ENCODE measurements at places on chromosomes 5 and 9.

DNA sequence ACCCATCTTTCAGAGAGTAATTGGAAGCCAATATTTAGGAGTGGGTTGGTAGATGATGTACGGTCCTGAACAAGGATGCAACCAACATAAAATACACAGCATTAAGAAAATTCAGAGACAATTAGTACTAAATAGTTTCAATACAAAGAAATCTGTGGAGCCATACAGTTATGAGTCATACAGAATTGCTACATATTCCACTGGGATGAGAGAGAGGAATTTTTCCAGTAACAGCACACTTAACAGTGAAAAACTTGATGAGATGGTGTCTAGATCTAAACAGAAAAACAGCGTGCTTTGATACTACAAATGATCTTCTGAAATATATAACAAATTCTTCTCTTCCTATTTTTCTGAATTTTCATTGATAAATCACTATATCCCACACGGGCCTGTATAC lies 1999.3 kb upstream of the CDH9 start:
- DNase-seq, result no peak

GRCh38 chr5:36741128-36741527 lies 134.7 kb downstream of the SLC1A3 start:
- no peak for DNase-seq

GRCh38 chr5:78544561-78545201 lies 103.9 kb downstream of the LHFPL2 start:
- no peak for DNase-seq

DNA sequence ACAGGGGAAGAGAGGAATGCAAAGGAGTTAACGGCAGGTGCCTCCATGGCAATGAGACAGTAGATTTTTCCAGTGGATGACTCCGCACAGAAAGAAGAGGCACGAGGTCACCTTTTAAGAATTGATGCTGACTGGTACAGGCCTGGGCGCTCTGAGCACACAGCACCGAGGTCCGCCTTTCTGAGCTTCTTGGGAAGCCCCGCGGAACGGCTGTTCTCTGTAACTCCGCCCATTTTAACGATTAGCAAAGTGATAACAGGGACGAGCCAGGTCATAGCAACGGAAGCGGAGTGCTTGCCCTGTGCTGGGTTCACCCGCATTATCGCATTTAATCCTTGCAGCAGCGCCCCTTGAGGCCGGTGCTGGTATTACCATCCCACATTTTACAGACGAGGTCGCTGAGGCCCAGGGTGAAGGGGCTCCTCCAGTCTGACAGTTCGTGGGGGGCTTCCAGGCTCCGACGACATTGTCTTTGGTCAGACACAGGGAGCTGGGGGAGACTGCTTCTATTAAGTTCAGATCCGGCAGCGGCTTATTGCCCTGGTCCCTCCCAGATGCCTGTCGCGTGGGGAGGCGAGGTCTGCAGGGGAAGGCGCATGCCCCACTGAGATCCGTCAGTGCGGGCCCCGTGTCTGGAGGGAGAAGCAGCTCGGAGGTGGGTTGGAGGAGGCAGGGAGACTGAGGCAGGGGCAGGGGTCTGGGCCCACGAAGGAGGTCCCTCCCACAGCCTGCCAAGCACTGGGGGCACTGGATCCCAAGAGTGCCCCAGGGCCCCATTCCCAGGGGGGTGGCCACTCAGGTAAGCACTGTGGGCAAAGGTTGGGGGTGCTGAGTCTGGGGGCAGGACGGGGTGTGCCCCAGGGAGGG lies 22.3 kb upstream of the HMCN2 start:
- DNase-seq, result peak; percentile 82

GRCh38 chr5:108484035-108484434 lies 102.1 kb upstream of the FBXL17 start:
- DNase-seq, result no peak

- no peak for DNase-seq
These were observed 803.4 kb upstream of the CDH6 start for GRCh38 chr5:30390095-30390494.

GRCh38 chr9:85484235-85484634 lies 257.5 kb downstream of the AGTPBP1 start:
- no peak for DNase-seq

DNA sequence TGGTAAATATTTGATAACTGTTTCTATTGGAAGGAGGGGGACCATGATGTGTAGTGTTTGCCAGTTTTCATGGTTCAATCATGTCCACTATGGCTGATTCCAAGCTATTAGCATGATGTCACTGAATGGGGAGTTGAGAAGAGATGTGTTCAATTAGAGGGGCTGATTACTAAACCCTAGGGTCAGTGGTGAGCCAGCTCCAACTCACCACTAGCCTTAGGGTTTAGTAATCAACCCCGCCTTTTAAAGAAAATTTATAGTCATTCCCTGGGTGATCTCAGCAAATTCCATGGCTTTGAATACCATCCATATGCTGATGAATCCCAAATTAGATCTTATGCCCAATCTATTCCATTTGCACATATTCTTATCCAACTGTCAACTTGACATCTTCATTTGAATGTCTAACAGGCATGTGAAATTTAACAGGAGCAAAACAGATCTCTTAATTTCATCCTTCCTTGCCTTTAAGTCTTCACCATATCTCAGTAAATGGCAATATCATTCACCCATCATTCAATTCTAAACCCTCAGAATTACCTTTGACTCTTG lies 98.8 kb downstream of the GCNT1 start:
- no peak for DNase-seq

Measured in GM10248 (cell line).